Motor neuron (in vitro differentiated cells): ENCODE measurements at places on chromosomes 4 and X.
A peak's percentile ranks its signal among the peaks of the same experiment; 100 is the strongest.

DNA sequence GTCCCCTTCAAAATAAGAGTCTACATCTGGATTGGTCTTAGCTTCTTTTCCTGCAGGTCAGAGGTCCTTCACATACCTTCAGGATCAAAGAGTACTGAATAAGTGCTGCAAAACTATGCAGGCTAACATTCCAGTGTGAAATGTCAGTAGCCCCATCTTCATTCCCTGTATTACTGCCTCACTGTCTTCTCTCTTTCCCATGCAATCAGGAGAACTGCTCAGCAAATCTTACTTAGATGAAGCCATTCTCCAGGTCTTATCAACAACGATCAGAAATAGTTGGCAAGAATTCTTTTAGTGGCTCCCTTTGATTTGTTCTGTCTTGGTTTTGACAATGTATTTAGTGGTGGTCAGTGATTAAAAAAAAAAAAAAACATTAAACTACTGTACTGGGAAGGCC, 26.0 kb upstream of the IQCM start:
- no peak for ATAC-seq

DNA sequence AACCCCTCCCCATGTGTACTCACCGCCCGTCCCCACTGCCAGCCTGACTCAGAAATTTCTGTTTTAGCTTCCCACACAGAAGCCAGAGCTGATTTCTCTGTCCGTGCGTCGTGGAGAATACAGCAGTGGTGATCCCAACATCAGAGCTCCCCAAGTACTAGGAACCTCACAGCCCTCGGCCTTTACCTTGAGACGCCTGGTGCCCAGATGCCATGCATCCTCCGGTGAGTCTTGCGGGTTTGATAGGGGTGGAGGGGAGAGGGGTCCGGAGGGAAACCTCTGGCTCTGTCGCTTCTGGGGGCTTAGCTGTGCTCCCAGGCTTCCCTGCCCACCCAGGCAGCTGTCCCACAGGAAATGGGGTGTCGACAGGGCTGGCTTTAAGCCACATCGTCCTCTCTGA, 2.1 kb downstream of the LOC101059915 start:
- ATAC-seq = no peak

DNA sequence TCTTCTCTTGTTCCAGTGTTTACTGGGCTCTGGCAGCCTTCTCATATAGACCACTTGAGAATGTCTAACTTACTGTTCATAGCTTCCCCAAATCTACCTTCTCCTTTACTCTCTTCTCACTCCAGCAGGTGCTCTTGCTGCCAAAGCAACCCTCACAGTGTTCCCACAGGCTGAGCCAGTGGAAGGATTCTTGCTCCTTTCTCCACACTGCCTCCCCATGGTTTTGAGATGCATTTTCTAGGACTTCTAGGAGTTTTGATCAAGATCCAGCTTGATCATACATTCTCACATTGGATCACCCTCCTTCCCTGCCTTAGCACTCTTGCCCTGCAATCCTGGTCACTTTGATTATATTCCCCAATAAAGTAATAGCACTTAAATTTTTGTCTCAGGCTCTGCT, 230.8 kb downstream of the TMEM47 start:
- no peak for ATAC-seq

GRCh38 chr4:173018446-173018845, 150.2 kb upstream of the GALNT7 start:
- no peak for ATAC-seq

- peak; percentile 52 for ATAC-seq
Observed at GRCh38 chrX:22320236-22320873, 47.6 kb downstream of the CBLL2 start.

GRCh38 chrX:134006484-134007161, 21.2 kb upstream of the GPC3 start:
- no peak for ATAC-seq

- no peak for ATAC-seq
Observed at GRCh38 chr4:14386196-14386595, 616.1 kb upstream of the CPEB2 start.

DNA sequence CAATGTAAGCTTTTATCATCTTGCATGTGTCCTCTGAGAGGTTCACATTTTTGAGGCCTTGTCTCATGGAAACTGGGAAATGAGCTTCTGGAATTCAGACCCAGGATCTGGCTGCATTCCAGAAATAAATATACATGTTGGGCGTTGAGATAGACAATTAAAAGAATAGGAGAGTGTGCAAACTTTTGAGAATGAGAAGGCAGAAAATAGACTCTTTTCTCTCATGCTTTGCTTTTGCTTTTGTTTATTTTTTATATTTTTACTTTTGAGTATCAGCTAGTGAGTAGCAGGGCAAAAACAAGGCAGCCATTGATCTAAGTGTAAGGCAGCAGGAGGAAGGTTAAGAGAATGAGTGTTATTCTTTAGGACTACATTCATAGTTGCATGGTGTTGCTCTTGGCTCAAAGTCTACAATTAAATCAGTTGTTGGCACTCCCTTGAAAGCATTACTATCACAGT, 12.4 kb downstream of the SHROOM3 start:
- ATAC-seq = peak; percentile 66

DNA sequence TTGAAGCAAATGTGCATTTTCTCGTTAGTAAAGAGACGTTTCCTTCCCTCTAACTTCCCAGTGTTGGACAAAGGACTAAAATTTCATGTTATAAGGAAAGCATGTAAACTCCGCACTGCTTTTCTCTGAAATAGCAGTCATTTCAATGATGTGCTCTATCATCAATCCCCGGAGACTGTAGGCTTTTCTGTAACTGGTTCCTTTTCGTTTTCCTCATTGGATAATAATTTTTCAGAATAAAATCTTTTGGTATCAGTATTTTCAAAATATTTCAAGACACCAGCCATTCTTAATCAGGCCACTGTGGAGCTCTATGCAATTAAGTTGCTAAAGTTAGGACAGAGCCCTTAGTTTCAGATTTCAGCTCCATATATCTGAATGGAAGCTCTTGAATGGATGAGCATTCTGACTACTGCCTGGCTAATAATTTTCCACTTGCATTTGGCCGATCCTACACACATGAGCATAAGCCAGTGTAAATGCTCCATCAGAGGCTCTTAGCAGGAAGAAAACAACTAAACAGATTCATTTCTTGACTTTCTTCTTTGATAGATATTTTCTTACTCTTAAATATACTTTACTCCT, 157.7 kb downstream of the CHIC2 start:
- ATAC-seq = no peak

DNA sequence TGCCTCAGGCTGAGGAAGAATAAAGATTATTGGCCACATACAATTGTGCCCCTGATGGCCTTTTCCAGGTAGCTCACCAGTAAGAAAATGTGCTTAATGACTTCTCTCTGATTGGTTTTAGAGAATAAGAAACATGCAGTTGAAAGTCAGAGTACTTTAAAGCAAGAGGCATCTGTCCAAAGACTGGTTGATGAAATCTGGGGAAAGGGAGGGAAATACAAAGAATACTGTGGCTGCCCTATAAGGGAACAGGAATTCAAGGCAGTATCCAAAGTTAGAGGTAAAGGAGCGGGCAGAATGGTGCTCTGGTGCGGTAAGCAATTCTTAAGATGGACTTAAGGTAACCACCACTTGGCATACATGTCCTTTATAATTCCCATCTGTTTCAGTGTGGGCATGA, 11.4 kb downstream of the PBDC1 start:
- ATAC-seq = no peak

DNA sequence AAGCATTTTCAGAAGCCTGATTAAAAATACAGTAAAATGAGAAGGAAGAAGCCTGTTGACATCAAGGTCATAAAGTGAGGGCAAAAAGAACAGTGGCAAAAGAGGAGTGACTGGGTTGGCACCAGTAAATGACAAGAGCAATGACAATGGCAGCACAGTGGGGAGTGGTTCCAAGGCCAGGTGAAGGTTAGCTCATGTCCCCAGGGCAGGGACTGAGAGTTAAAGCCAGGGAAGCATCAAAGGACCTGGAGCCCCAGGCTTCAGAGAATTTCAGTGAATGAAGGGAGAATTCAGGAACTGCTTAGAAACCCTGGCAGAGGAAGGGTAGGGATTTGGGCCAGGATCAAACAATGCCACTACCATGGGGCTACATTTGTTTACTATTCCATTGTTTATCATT, 8.8 kb upstream of the PIGA start:
- no peak for ATAC-seq

GRCh38 chrX:119729408-119730201, 28.8 kb upstream of the SOWAHD start:
- no peak for ATAC-seq

DNA sequence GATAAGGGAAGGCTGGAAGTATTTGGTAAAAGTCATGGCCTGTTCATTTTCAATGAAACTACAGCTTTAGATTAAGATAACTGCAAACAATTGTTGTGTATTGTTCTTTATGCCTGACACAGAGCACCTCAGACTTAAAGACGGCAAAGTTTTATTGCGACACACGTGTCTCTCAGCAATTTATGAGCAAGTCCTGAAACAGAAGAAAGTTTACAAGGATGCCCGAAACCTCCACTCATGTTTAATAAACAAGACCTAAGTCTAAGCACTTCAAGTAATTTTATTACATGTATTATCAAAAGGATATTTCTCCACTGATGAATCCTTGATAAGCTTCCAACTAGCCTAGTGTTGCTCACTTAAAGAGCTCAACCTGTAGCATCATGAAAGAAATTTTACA, 51.0 kb downstream of the DHX15 start:
- no peak for ATAC-seq

GRCh38 chr4:185744488-185744862, 67.5 kb downstream of the SORBS2 start:
- ATAC-seq = no peak

- ATAC-seq = no peak
Observed at GRCh38 chrX:9676306-9676705, 89.3 kb downstream of the GPR143 start.

GRCh38 chrX:142312591-142312990, 107.5 kb upstream of the MAGEC2 start:
- ATAC-seq = no peak

- peak; percentile 27 for ATAC-seq
Observed at GRCh38 chr4:5826437-5827107, 66.3 kb downstream of the CRMP1 start.

DNA sequence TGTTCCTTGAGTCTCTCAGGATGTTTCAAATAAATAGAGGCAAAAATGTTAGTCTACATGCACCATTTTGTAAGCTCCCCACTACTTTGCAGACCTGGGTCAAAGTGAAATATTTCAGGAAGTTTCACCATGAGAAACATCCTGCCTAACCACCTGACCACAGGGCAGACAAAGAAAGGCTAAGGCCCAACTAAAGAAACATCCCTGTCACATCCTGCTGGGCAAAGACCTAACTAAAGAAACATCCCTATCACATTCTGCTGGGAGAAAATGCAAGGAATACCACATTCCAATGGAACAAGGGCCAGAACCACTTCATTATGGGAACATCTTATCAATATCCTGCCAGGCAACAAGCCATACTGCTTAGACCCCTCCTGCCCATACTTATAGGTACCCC, 1303.4 kb downstream of the TECRL start:
- no peak for ATAC-seq

DNA sequence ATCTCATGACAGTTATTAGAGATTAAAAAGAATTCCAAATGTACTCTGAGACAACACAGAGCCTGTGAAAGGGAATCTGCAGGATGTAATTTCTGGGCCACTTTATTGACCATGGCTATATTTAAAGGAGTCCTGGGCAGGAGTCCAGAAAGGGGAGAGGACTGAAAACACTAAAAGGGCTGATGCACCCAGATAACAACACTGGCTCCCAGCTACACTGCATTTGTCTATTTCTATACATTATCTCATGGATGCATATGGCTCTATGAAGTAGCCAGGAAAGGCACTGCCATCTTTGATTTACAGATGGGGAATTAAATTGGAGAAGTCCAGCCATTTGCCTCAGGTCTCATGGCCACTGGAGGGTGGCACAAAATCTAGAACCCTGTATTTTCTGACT, 56.0 kb downstream of the MED28 start:
- no peak for ATAC-seq

DNA sequence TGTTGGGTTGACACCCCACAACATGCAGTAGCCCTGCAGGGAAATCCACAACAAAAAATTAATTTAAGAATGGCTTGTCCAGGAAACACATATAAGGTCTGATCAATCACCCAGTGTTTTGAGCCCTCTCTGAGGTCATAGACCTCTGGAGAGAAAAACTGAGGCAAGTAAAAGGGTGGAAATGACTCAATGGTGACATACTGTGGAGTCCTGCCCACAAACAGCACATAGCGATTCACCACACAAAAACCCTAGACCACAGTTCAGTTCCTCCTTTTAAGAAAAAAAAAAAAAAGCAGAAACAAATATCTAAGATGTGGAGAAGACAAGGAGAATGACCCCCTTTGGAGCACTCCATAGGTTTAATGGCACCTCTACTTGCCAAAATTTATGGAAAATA, 2691.0 kb downstream of the PCDH7 start:
- no peak for ATAC-seq

- ATAC-seq = peak; percentile 50
Observed at GRCh38 chr4:186067757-186068385, 1.1 kb upstream of the TLR3 start.

- no peak for ATAC-seq
Observed at GRCh38 chr4:79574741-79575451, 166.9 kb upstream of the GK2 start.

DNA sequence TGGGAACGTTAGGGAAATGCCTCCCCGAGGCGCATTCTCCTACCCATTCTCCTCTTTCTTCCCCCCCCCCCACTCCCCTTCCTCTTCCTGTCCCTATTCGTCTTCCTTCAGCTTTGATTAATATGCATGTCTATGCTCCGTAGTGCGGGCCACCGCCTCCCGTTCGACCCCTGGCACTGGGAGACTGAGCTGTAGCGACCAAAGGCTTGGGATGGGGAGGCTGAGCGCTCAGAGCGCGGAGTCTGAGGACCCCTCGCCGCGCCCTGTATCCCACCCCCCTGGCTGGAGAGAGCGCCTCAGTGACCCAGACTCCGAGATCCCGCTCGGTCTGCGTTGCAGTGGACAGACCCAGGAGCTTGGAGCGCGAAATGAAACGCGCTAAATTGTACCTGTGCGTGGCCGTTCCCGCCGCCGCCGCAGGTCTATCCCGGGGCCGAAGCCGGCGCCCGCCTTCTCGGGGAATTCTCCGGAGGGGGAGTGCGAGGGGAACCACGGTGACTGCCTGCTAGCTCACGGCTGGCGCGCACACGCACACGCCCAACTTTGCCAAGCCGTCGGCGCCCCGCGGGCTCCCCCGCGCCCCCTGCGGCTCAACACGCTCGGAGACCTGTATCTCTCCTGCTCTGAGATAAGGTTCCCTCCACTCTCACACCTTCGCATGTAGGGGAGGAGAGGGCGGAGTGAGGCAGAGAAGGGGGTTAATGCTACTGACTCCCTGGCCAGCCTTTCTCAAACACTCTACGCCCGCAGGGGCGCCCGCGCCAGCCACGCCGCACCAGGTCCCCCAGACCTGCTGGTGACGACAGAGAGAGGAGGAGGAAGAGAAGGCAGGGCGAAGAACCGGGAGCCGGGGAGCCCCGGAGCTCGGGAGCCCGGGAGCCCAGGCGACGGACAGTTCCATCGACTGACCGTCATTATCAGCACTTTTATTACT, 1.5 kb upstream of the PTCHD1 start:
- peak; percentile 20 for ATAC-seq

GRCh38 chr4:67475155-67475554, 70.1 kb downstream of the CENPC start:
- no peak for ATAC-seq
